ENCODE measurements at places on chromosomes 2 and 18.

DNA sequence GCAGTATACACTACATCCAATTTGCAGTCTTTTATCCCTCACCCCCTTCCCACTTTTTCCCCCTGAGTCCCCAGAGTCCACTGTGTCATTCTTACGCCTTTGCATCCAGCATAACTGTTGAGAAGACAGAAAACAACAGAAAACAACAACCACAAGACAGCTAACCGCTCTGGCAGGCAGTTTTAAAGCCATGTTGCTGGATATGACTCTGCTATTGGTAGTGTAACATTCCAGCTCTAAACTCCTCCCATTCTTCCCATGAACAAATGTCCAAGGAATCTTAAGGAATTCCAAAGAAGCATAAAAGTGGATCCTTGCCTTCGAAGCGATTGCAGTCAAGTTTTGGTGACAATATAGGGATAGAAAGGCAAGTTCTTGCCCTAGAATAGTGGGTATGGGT, 599.1 kb downstream of the NYAP2 start:
- no peak for DNase-seq

- DNase-seq = no peak
These were observed 33.7 kb upstream of the NFU1 start for GRCh38 chr2:69470911-69471310.

- peak; percentile 5 for DNase-seq
These were observed 151.4 kb downstream of the TNS1 start for GRCh38 chr2:217851191-217852020.

- no peak for DNase-seq
These were observed 8.7 kb downstream of the ANTXR1 start for GRCh38 chr2:69021727-69022126.

GRCh38 chr2:136111711-136112110, 6.2 kb downstream of the CXCR4 start:
- DNase-seq = no peak

GRCh38 chr2:38215993-38216392, 140.0 kb upstream of the CYP1B1 start:
- DNase-seq = no peak

DNA sequence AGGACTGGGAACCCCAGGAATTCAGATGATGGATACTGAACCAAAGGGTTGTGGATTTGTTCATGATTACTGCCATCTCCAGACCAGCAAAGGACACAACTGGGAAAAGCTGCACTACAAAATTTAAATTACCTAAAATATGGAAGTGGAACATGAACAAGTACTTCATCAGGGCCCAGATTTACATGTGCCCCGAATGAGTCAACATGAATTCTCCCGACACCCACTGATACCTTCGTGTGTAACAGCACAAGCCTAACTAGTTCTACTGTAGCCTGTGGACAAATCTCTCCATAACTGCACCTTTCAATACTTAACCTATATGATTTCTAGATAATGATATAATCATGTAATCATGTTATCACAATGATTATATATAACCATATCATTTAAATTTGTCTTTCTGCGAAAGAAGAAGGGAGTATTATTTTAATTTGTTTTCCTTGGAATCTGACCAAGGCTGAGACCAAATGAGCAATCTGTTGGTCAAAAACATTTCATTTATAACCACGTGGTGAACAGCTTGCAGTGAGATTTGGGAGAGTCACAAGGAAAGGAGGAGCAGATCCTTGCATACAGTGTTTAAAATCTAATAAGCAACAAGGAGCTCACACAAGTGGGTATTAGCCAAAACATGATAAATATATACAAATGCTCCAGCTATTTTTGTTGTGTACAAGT, 70.5 kb downstream of the CACNB4 start:
- DNase-seq = no peak

GRCh38 chr2:193703411-193703810, 1508.7 kb upstream of the TMEFF2 start:
- DNase-seq = no peak

DNA sequence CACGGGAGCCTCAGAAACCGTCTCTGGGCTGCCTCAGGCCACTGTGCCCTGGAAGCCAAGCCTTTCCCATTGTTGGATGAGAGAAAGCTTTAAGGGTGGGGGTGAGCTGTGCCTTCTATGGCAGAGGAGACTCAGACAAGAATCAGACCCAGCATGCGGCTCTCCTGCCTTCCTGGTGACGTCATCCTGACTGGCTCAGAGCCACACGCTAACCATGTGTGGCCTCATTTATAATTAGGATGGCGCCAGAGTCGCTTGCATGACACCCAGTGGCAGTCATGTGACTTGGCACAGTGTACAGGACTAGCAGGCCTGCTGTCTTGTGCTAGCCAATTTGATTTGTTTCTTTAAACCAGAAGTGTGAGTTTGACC, 99.1 kb downstream of the SH3BP4 start:
- DNase-seq = peak; percentile 10

- no peak for DNase-seq
These were observed 32.2 kb upstream of the TEX51 start for GRCh38 chr2:126866451-126866850.

DNA sequence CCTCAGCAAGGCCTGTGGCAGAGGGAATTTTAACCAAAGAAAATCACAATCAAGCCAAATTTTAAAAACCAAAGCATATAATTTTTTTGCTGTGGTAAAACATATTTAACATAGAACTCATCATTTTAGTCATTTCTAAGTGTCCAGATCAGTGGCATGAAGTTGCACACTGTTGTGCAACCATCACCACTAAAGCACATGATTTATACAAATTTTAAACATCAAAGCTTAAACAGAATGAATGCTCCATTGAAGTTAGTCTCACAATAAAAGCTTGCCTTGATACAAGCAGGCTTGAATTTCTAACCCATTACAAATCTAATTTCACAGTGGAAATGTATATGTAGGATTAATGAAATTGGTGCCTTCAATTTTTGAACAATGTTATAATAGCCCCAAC, 31.2 kb downstream of the FTCDNL1 start:
- DNase-seq = no peak
